ENCODE measurements at places on chromosomes 5 and 9.

DNA sequence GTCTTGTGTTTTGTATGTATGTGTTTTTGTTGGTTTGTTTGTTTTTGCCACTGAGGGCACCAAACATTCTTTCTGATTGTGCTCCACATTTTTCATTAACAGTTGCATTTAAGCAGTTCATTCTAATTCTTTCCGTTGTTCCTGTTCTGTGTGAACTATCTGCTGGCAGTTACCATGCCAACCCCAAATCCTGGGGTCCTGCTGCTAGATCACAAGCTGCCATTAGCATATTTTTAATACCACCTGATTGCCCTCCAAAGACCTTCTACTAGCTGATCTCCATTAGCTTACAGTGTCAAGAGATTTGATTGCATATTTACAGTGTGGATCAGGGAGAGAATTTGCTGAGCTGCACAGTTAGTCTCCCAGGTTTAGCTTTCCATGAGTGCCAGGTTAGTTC lies 40.6 kb upstream of the STARD4 start:
- DNase-seq, result no peak

GRCh38 chr5:91049800-91050199 lies 333.3 kb downstream of the ARRDC3 start:
- no peak for DNase-seq

GRCh38 chr5:141524604-141525597 lies 36.0 kb downstream of the PCDHGC5 start:
- DNase-seq, result peak; percentile 98

DNA sequence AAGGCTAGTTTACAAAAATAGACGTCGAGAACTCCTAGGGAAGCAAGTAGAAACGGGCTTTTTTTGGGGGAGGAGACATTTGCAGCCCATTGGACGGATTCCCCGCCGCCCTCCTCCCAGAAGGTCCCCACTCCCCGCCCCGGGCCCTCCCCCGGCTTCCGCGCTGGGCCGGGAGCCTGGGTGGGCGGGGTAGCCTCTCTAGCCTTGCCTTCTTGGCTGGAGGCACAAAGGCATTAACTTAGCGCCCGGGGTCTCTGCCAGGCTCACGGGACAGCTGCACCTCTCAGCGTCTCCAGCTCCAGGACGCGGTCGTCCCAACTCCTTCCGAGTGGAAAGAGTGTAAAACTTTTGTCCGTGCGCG lies at the start of gene DMRTA1:
Gene DMRTA1, plus strand, starts transcription at position 236 of the 361 bp plus-strand sequence. CDS start 242 bp downstream, outside the sequence.
- DNase-seq, result no peak

GRCh38 chr5:127961763-127962145 lies 121.8 kb upstream of the SLC12A2 start:
- DNase-seq, result no peak

DNA sequence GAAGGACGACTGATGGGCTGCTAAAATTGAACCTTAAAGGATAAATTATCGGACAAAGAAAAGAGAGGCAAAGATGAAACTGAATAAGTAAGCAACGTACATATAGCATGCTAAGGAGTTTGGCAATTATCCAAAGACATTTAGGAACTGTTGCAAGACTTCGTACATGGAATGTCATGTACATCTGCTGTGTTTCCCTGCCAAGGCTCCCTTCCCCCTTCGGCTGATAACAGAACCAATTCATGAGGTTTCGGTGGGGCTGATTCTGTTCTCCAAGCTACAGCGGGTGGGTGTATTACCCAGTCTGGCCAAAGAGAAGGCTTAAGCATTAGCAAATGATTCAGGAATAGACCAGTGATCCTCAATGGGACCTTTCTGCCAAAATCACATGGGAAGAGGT lies 190.9 kb upstream of the FREM1 start:
- no peak for DNase-seq

DNA sequence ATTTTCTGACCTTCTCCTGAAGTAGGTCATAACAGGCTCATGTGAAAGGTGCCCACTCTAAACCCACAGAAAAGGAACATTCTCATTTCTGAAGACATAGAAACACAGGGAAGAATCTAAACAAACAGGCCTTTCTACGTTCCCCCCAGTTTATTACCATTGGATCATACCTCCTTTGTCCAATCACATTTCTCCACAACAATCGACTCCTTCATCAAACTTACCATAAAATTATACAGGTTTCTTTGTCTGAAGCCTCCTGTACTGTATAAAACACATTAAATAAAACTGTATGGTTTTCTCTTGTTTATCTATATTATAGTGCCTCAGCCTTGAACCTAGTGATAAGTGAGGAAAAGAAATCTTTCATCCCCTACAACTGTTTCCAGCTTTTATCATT lies 340.7 kb downstream of the ENC1 start:
- DNase-seq, result no peak

GRCh38 chr5:54018438-54018837 lies 291.9 kb downstream of the ARL15 start:
- no peak for DNase-seq

GRCh38 chr5:150167908-150168307 lies 1.3 kb downstream of the CDX1 start:
- DNase-seq, result no peak

- no peak for DNase-seq
Observed at GRCh38 chr9:38149647-38150046, 80.6 kb upstream of the SHB start.

GRCh38 chr5:21063146-21063545 lies 1075.1 kb upstream of the CDH18 start:
- DNase-seq, result no peak

DNA sequence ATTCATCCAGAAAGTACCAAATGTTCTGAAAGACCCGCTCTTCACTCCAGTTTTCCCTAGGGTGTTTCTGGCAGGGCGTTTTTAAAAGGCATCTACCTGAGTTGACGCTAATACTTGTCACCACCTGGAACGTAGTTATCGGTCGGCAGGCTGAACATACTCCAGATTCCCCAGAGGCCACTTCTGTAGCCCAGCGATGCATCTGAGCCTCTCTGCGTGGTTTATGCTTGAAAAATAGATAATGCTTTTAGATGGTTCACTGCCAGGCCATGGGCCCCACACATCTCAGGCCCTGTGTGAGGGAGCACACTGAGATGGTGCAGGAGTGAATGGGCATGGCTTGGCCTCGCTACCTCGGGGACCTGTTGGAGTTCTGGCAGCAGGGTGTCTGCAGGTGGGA lies 33.0 kb upstream of the NCS1 start:
- peak; percentile 58 for DNase-seq

- DNase-seq, result no peak
Observed at GRCh38 chr5:179382486-179382885, 37.2 kb upstream of the ADAMTS2 start.

GRCh38 chr5:125267636-125268248 lies 521.3 kb upstream of the ZNF608 start:
- DNase-seq, result peak; percentile 29

DNA sequence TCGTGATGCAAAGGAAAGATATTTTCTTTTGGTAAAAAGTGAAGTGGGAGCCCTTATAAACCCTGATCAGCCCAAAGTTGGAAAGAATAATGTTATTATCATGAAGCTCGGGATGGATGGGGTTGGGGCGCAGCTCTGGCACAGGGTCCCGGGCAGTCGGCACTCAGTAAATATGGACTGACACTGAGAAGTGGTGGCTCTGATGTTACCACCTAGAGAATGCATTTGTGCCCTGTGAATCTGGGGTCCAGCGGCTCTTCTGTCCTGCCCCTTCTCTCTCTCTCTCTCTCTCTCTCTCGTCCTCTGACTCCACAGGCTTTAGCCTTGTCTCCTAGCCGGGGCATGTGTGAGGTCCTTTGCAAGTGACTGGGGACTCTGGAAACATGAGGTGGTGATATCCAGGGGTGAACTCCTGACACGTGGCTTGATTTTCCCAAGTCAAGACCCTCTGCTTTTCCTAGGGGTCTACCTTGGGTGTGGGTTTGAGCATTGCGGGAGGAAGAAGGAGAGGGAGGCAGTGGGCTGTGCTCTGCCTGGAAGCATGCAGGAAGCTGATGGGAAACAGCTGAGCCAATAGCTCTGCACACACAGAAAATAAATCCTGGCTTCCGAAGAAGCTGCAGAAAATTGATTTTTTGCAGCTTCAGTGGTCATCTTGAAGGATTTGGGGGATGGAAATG lies 162.7 kb downstream of the MACROH2A1 start:
- no peak for DNase-seq

- no peak for DNase-seq
Observed at GRCh38 chr5:176692326-176692725, 45.0 kb downstream of the TSPAN17 start.

GRCh38 chr5:79955941-79956670 lies 35.0 kb downstream of the MTX3 start:
- DNase-seq, result no peak

GRCh38 chr9:98908897-98909634 lies 34.6 kb upstream of the COL15A1 start:
- DNase-seq, result no peak

DNA sequence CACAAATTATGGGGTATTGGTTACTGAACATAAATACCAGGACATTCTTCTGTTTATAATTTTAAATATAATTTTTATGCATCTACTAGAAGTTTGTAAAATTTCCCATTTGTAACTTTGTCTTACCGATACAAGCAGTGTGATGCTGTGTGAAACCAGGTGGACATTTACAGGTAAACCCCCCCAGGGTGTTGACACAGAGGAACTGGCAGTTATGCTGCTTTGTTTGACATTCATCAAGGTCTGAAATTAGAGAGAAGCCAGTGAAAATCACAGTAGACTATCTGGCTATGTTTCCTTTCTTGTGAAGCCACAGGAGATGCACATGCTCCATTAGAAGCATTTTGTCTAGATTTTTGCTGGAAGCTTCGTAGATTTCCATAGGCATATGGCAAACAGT lies 190.9 kb downstream of the SLC12A2 start:
- DNase-seq, result no peak
